ENCODE measurements at places on chromosomes 6 and 20.
A peak's percentile ranks its signal among the peaks of the same experiment; 100 is the strongest.

GRCh38 chr6:90216072-90216977, 80.3 kb downstream of the BACH2 start:
- DNase-seq, result no peak

GRCh38 chr20:39516964-39517363, 554.8 kb downstream of the DHX35 start:
- no peak for DNase-seq

GRCh38 chr20:62416651-62417637, 9.9 kb upstream of the CABLES2 start:
- DNase-seq, result no peak

DNA sequence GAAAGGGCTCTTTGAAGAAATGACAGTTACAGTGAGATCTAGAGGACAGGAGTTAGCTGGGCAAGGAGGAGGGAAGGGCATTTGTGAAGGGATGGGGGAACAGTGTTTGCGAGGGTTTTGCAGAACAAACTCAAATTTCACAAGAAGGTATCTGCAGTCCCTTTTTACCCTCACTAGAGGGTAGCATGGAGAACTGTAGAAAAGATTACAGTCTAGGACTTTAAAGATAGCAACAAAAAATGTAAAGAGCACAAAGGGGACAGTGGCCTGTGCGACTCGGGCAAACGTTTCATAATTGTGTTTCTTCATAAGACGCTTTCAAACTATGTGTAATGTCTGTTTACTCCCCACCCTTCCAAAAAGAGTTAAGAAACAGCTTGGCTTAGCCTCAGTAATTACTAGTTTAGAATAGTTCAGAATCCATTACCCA, 21.2 kb upstream of the ASXL1 start:
- no peak for DNase-seq

DNA sequence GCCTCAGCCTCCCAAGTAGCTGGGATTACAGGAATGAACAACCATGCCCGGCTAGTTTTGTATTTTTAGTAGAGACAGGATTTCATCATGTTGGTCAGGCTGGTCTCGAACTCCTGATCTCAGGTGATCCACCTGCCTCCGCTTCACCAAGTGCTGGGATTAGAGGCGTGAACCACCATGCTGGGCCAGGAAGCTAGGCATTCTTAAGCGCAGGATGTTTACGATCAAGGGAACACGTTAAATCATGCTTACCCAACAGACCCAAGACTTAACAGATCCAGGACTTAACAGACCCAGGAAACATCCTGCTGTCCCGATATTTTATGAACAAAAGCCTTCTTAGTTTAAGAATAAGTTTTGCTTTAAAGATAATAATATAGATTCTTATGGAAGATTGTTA, 9.1 kb downstream of the PTGIS start:
- peak; percentile 38 for DNase-seq

DNA sequence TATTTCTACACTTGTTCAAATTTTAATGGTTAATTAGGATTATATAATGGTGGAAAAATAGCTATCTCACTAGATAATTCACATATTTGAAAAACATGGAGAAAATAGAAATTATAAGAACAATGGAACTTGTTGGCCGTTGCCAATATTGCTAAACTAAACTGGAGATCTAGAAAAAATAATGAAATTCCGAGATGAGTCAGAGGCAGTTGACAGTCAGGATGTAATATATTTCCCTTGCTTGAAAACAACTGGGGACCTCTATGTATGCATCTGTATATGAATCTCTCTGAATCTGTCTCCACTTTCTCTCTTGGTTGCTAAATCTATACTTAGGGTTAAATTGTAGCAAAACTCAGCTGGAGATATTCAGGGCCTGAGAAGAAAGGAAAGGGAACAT, 1108.2 kb upstream of the GJE1 start:
- no peak for DNase-seq

- no peak for DNase-seq
Measured at GRCh38 chr6:102736941-102737368, 1343.4 kb downstream of the GRIK2 start.

DNA sequence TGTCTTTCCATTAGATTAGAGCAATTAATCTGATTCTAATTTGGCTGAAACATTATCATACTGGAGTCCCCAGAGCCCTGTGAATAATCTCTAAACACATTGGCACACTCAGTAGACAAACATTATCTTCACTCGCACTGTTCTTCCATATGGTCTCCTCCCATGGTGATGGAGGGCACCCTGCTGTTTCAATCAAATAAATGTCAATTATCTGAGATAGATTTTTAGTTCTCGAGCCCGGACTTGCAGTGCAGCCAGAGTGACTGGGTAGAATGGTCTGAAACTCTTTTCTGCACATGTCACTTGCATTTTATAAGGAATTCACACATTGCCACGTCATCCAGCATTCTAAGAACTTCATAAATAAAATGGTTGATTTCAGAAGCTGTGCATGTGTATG, 90.6 kb upstream of the MAP3K7 start:
- no peak for DNase-seq

DNA sequence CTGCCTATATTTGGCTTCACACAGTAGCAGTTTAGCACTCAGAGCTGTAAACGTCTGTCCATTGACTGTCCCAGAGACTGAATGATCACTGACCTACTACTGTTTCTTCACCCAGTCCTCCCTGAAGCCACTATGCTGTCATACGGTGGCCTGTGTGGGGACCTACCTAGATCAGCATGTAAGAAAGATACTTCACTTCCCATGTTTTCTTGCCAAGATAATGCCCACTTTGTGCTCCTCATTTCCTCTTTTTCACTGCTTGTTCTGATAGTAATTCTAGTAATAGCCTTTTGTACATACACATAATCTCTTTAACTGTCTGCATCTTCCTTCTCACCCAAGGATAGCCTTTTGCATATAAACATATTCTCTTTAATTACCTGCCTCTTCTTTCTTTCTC, 109.9 kb upstream of the TIAM2 start:
- DNase-seq, result no peak

DNA sequence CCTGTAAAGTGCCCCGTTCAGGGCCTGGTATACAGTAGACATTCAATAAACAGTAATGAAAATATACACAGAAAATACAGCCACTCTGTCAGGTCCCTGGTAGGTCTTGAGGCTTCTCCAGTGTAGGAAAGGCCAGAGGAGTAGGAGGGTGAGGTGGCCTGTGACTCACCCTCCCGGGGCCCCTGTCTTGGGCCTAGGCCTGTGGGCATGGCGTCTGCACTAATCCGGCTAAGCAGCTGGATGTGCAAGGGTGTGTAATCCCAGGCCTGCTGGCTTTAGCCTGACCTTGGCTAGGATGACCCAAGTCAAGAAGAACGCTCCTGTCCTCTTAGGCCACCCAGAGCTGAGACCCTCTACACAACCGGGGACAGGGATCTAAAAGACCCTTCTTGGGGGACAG, 84.9 kb downstream of the KCNB1 start:
- peak; percentile 64 for DNase-seq

GRCh38 chr6:628766-629165, 28.1 kb downstream of the HUS1B start:
- DNase-seq, result no peak

DNA sequence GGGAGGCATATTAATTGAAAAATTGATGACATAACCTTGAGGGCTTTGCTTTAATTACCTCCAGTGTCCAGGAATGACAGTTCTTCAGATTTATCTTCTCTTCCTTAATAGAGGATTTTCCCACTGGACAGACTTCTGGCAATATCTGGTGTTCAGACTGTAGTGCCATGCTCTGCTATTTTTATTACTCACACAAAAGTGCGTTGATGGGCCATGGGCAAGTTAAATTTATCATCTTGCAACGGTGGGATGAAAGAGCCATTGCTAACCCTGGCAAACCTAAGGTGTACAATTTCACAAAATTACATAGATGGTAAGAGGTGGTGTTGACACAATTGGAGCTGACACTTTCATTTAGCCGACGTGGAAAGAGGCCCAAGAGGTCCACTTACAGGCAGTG, 253.7 kb upstream of the PLCB4 start:
- DNase-seq, result no peak

DNA sequence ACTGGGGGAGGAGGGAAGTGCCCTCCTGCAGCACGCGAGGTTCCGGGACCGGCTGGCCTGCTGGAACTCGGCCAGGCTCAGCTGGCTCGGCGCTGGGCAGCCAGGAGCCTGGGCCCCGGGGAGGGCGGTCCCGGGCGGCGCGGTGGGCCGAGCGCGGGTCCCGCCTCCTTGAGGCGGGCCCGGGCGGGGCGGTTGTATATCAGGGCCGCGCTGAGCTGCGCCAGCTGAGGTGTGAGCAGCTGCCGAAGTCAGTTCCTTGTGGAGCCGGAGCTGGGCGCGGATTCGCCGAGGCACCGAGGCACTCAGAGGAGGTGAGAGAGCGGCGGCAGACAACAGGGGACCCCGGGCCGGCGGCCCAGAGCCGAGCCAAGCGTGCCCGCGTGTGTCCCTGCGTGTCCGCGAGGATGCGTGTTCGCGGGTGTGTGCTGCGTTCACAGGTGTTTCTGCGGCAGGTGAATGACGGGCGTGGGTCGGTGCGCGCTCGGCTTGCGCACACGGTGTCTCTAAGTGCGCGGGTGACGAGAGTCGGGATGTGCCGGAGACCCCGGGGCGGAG, at the start of gene CDKN1A:
TSS of gene CDKN1A (plus strand) at position 227 of the 555 bp plus-strand sequence. CDS start 5,388 bp downstream, outside the sequence.
- DNase-seq, result peak; percentile 95

DNA sequence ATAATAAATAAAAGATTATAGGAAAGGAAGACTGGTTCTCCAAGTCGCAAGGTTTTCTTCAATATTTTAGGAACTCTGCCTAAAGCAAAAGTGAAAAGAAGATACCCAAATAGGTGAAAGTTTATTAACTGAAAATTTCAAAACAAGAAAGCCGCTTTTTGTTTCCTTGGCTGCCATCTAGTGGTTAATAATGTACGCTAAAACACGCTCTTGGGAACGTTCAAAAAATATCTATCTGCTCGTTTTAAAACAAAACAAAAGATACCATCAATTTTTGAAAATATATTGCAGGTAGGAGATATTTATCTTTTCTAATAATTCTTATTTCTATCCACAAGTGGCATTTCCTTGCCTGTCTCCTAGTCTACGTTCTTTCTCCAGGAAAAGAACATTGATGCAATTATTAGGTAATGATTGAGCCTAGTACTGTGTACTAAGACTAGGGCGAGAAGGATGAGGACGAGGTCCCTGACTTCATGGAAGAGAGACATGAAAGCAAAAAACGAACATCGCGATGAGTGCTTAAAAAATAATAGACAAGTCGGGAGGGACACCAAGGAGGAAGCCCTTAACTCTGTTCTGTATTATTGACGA, 97.2 kb downstream of the SPTLC3 start:
- no peak for DNase-seq

- no peak for DNase-seq
Measured at GRCh38 chr6:4413073-4413472, 277.7 kb upstream of the ECI2 start.

GRCh38 chr20:20946122-20946759, 159.9 kb downstream of the LINC00237 start:
- DNase-seq, result no peak

- no peak for DNase-seq
Measured at GRCh38 chr6:154995254-154996015, at the start of gene TIAM2. Gene TIAM2, plus strand, starts transcription at chr6:154995315. Its CDS starts 133,909 bp downstream, at chr6:155129224.

DNA sequence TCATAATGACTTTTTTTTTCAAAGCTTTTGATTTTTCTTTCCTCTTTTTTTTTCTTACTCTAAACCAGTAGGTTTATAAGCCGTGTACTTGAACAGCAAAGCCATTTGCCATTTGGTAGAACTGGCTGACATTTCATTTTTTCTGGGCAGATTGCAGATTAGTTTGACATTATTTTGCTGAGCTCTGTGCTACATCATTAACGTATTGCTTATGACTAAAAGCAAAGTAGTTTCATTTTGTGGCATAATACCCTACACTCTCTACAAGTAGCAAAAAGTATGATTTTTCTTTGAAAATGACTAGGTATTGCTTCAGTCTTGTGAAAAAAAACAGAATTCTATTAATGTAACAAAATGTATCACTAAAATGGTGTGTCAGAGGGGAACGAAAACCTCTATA, 141.3 kb downstream of the GRIK2 start:
- no peak for DNase-seq

DNA sequence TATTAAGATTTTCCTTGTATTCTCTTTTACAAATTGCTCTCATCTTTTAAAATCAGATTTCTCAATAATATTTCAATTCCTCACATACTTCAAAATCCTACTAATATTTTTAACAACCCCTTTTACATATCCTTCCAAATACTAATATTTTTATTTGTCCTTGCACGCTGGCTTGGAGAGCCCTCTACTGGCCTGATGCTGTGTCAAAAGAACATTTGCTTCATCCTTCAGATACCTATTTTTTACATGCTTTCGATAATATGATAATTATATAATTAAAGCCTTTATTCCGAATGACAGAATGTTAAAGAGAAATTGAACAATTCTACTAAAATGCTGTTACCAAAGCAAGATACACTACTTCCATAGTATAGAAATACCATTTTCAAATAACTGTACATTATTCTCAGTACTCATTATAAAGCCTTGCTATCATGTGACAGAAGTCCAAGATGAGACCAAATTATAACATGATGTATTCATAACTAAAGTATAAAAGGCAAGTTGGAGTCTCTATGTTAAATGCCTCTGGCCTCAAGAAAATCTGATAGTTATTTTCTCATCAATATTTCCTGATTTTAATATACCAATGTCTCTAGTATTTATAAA, 39.0 kb upstream of the PLN start:
- no peak for DNase-seq

GRCh38 chr6:119012521-119012920, 65.9 kb downstream of the FAM184A start:
- DNase-seq, result no peak

- no peak for DNase-seq
Measured at GRCh38 chr20:62824476-62825332, 7.9 kb downstream of the COL9A3 start.

GRCh38 chr20:56429502-56429901, 17.4 kb downstream of the CASS4 start:
- no peak for DNase-seq

- no peak for DNase-seq
Measured at GRCh38 chr20:49993301-49993751, 10.5 kb downstream of the SNAI1 start.

DNA sequence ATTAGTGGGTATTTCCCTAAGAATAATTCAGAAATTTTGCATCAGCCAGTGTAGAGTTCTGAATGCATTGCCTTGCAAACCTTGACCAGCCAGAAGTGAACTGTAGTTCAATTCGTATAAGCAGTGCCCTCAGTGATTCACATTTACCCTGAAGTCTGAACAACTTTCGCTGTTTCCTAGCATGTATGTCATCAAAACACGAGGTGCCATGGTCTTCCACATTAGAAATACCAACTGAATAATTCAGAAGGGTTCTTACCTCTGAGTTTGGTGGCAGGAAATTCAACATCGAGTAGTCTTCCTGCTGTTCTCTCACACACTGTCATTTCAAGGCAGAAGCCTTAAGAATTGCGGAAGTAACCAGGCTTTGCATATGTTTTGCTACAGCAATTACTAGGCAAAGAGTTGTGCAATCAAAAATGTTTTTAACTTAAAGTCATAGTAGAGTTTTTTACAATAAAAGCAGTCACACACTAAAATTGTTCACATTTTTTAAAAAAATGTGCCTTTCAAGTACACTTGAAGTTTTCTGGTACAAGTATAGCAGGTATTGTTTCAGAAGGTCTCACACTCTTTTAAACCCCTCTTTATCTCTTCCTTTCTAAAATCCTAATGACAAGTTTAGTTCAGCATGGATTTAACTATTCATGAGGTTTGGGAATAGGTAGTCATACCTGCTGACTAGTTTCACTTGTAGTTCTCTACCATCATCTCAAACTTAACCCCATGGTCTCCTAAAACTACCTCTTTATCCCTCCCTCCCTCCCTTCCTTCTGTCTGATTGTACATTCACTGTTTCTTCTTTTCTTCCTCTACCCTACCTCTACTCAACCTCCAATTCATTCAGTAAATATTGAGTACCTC, 118.3 kb downstream of the STXBP5 start:
- no peak for DNase-seq
